Fibroblast of the conjunctiva (primary cell): ENCODE measurements at places on chromosomes 3 and 15.
A peak's percentile ranks its signal among the peaks of the same experiment; 100 is the strongest.

DNA sequence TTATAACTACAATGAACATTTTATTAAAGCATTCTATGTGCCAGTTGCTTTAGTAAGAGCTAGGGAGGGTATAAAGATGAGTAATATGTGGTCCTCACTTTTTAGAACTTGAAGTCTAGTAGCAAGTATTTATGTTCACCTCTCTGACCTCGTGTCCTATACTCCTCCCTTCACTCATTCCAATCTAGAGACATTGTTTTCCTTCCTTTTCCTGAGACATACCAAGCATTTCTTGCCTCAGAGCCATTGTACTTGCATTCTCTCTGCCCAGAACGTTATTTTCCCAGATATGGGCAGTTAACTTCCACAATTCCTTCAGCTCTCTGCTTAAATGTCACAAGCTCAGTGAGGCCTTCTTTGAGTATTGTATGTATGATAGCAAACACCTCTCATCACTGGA lies 408.6 kb downstream of the PDCD6IP start:
- no peak for DNase-seq

- no peak for DNase-seq
Measured at GRCh38 chr3:14242490-14243311, 64.1 kb downstream of the LSM3 start.

DNA sequence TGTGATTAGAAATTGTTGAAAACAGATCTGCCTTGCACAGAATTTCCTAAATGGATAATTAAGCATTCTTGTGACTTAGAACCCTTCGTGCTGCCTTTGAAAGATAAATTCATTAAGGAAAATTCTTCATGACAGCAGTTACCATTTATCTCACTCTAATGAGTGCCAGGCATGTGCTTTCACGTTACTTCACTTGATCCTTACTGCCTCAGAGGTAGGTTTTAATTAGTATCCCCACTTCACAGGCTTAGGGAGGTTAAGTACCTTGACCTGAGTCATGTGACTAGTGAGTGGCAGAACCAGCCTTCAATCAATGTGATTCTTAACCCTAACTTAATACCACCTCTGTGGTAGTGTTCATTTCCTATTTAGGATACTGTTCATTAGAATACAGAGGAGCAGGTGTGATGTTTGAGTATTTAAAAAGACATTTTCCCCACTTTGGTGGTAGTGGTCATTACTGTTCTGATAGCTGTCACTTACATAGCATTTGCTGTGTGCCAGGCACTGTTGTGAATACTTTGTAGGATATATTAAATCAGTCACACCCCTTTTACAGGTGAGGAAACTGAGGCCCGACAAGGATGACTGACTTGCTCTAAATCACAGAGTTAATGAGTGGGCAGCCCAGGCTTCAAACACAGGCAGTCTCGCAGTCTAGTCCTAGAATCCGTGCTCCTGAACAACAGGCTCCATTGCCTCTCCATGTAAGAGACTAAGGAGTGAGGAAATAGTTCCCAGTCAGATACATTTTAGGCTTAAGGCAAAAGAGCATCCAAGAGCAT lies 57.9 kb downstream of the RLBP1 start:
- DNase-seq: no peak

DNA sequence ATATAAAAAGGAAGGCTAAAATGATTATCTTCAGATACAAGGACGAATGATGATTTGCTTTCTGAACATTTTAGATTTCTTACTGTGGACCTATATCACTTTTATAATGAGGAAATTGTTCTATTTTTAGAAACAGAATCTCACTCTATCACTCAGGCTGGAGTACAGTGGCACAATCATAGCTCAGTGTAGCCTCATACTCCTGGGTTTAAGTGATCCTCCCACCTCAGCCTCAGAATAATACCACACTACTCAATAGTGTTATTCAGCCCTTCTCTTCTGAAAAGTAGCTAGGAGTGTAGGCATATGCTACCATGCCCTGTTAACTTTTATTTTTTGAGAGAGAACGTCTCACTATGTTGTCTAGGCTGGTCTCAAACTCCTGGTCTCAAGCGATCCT lies 15.8 kb downstream of the DNAJC13 start:
- no peak for DNase-seq

GRCh38 chr3:17753632-17753992 lies 11.2 kb upstream of the TBC1D5 start:
- DNase-seq: no peak

DNA sequence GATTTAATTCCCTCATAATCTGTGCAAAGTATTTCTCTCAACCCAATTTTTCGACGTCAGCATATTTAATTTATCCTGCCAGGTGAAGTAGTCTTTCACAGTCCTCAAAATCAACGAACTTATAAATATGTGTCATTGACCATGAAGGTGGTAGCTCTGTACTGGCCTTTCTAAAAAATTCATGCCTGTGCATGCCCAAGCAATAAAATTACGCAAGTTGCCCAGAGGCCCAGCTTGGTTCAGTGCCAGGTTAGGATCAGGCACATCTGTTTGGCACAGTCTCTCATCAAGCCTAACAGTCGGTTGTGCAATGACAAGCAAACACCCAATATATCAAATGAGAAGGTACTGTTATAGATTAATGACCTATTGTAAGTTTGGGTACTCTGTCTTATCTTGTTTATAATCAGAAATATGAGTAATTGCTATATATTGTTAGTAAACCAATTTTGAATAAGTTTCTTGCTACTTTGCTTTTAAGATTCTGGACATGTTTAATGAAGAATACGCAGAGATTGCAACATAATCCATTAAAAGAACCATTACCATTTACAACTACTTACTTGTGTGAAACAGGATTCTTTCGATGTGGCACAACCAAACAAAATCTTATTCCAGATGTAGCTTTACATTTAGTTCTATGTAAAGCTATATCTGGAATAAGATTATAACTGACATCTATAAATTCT lies 159.0 kb upstream of the IL12A start:
- peak; percentile 87 for DNase-seq

DNA sequence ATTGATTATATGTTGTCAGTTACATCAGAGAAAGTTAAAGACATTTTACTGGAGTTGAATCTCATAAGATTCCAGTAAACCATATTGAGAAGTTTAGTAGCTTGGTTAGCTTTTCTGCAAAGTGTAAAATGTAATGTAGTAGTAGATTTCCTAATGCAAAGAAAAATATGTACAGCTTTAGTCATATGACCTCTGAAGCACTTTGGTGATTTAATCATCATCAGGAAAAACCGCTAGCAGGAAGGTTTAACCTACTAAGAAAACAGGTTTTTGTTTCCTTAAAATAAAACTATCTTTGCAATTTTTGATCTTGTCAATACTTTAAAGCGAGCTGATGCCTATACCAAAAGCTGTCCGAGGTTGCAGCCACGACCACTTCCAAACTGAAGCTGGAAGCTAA lies 364.6 kb upstream of the ZNF385D start:
- DNase-seq: no peak

DNA sequence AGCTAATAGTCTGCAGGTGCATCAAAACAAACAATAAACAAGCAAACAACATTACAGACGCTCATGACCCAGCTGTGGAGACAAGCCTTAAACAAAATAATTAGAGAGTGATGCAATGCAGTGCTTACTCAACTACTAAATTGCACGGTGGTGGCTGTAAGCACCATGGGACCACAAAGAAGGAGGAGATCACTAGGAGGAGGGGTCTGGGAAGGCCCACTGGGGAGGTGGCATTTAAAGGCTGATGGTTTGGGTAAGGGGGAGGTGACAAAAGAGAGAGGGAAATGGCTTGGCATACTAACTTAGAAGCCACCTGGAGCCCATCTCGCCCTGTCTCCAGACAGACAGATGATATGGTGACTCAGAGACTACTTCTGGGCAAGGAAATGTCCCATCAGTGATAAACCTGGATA lies 516.7 kb downstream of the FOXP1 start:
- DNase-seq: no peak

DNA sequence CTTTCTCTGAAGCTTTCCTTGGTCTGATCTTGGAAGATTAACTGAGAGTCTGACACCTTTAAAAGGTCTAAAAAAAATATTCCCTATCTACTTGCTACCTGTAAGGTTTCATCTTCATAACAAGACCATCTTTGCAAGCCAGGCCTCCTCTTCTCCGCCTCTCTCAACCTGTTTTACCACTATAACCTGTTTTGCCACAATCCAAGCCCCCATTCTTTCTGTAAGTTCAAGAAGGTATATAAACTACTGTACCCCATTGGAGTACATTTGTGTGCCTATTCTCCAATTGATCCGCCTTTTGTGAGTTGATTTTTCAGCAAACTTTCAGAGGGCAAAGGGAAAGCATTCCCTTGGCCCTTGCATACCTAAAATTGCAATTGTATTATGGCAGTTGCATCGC lies 319.3 kb upstream of the NECTIN3 start:
- no peak for DNase-seq

GRCh38 chr3:134978658-134979057 lies 183.6 kb downstream of the EPHB1 start:
- no peak for DNase-seq

GRCh38 chr3:159654183-159655134 lies 334.2 kb upstream of the IL12A start:
- DNase-seq: no peak

DNA sequence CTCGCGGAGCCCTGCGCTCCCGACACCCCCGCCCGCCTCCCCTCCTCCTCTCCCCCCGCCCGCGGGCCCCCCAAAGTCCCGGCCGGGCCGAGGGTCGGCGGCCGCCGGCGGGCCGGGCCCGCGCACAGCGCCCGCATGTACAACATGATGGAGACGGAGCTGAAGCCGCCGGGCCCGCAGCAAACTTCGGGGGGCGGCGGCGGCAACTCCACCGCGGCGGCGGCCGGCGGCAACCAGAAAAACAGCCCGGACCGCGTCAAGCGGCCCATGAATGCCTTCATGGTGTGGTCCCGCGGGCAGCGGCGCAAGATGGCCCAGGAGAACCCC lies 464 bp downstream of the SOX2 start:
- DNase-seq: no peak

- DNase-seq: peak; percentile 95
Measured at GRCh38 chr3:54882129-54882833, 45.6 kb downstream of the LRTM1 start.

GRCh38 chr3:115194476-115194875 lies 47.4 kb upstream of the ZBTB20 start:
- DNase-seq: no peak

- no peak for DNase-seq
Measured at GRCh38 chr15:34927726-34928125, 41.8 kb downstream of the AQR start.

GRCh38 chr3:114308830-114309229 lies 15.0 kb downstream of the TIGIT start:
- no peak for DNase-seq

DNA sequence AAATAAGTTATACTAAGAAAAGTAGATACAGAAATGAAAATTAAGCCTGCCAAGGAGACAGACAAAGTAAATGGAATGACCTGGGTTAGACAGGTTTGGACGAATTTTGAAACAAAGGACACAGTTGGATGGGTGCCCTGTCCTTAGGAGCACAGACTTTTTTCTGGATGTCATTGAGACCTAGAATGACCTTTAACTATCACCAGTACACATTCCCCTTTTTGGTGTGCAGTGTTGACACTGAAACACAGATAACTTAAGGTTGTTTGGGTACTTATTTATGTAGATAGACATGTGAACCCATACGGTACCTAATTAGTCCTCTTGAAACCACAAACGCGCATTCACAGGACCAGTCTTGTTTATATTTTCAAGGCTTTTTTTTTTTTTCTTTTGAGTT lies 86.7 kb downstream of the PPARG start:
- DNase-seq: no peak

- DNase-seq: no peak
Measured at GRCh38 chr3:105497386-105497785, 130.7 kb downstream of the ALCAM start.

DNA sequence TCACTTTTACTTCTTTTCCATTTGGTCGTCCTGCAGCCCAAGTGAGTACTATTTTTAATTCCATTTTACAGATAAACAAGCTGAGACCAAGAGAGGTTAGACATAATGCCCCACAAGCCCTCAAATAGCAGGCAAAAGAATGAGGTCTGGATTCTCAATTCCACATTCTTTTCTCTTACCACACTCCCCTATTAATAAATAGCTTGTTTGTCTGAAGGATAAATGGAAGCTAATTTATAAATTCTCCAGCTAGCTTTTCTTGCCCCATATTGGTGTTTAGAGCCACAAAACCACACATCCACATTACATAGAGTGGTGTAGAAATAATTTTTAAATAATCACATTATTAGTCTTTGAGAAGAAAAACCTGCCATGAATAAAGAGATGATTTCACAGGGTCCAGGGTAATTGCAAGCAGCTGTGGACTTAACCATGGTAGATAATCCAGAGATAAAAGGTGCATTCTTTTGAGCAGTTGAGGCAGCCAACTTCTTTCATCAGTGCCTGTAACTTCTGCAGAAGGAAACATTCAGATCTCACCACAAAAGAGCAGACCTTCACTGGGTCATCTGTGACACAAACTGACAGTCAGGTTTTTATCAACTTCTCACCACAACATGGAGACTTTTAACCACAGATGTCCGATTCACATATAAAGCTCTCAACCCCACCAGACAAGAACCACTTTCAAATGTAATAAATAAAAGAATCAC lies 313.4 kb upstream of the STT3B start:
- no peak for DNase-seq

GRCh38 chr3:105427332-105427731 lies 60.6 kb downstream of the ALCAM start:
- no peak for DNase-seq

DNA sequence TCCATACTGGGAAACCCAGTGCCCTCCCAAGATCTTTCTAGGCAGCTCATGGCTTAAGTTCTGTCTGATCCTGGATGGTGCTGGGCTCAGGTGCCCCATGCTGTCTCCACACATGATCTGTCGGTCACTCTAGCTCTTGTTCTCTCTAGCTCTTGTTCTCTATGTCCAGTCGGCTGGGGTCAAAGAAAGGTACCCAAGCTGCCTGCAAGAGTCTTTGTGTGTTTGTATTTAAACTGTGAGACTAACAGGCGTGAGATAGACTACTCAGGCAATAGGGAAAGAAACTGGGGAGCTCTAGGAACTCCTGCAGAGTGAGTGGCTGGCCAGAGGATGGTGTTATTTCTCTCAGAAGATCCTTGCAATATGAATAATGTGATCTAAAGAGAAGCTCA lies 40.2 kb downstream of the GPR156 start:
- no peak for DNase-seq

GRCh38 chr15:27742751-27743477 lies 356.2 kb downstream of the OCA2 start:
- DNase-seq: no peak

GRCh38 chr15:66919421-66919820 lies 146.0 kb upstream of the SMAD3 start:
- no peak for DNase-seq

GRCh38 chr3:29686889-29687592 lies 406.2 kb downstream of the RBMS3 start:
- no peak for DNase-seq

GRCh38 chr15:27563765-27564370 lies 535.2 kb downstream of the OCA2 start:
- no peak for DNase-seq

- peak; percentile 58 for DNase-seq
Measured at GRCh38 chr3:15360788-15361493, 28.6 kb upstream of the SH3BP5 start.

DNA sequence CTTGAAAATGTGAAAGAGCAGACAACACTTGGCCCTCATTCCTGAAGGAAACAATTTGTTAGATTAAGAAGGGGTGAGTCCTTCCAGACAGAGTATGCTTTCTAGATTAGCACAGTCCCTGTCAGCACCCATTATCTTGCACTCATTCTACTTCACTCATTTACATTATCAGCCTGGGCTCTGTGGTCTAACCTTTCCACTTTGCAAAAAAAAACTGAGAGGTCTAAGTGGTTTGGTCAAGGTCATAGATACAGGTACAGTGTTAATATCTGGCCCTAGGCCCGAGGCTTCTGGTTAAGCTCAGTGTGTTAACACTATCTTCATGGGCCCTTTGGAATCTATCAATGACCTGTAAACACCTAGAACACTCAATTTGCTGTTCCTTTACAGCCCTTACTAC lies 123.4 kb upstream of the LRRN1 start:
- no peak for DNase-seq
